Stimulated activated CD4-positive, alpha-beta T cell treated with anti-CD3 and anti-CD28 coated beads, Interleukin-1b, Interleukin-23, amount 100 ng/mL, for 1 hour (primary cell): ENCODE measurements at places on chromosomes 4 and X.

- no peak for DNase-seq
These were observed 74.5 kb upstream of the PAQR3 start for GRCh38 chr4:79013756-79014155.

GRCh38 chr4:71008196-71008595 is 14.7 kb downstream of the DCK start:
- DNase-seq: no peak

- DNase-seq: no peak
These were observed 14.3 kb downstream of the PAICS start for GRCh38 chr4:56450342-56450741.

DNA sequence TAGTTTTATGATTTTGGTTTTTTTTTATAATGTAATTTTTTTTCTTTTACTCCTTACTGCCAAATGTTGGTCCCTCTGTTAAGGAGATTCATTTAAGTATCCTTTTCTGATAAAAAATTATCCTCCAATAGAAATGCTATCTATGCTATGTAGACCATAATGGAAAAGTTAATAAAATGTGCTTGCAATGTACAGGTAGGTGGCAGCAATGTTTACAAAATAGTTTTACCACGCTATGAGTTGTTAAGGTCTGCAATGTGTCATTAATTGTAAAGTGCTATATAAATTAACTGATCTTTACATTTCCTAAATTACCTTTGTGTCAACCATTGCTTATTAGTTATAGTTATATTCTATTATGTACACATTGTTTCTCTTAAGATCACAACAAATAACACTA is 3.8 kb upstream of the CENPC start:
- no peak for DNase-seq
